ENCODE measurements at places on chromosomes 1 and 21.

- no peak for DNase-seq
These were observed 52.4 kb downstream of the SLC45A1 start for GRCh38 chr1:8370046-8370881.

DNA sequence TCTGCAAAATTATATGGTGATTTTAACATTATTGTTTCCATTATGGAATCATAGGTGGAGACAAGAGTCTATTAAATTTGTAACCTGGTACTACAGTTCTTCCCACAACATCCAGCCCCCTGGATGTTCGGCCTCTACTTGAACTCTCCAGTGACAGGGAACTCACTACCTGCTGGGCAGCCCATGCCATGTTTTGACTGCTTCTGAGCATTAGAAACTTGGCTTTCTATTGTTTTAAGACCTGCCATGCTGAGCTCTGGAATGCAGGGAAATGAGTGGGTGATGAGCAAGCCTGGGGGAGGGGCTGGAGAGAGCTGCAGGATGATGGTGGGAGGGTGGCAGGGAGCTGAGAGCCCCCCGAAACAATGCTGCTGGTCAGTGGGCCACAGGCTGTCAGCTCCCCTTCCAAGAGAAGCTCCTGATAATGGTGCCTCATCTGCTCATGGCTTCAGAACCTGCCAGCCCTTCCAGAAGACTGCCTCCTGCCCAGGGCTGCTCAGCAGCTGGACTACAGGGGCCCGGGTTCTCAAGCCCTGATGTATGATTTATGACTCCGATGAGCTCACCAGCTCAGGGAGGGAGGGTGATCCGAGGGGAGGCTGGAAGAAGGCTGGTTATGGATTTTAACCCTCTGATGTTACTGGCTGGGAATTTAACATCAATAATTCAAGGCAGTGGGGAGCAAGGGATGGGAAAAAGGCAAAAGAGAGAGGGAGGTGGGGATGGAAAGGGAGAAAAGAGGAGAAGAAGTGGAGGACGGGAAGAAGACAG is 205.0 kb downstream of the HIVEP3 start:
- DNase-seq: peak; percentile 77

GRCh38 chr1:151474745-151475144 is 15.5 kb upstream of the POGZ start:
- DNase-seq: peak; percentile 18

- DNase-seq: no peak
These were observed 53.9 kb upstream of the NADK start for GRCh38 chr1:1832166-1832565.

DNA sequence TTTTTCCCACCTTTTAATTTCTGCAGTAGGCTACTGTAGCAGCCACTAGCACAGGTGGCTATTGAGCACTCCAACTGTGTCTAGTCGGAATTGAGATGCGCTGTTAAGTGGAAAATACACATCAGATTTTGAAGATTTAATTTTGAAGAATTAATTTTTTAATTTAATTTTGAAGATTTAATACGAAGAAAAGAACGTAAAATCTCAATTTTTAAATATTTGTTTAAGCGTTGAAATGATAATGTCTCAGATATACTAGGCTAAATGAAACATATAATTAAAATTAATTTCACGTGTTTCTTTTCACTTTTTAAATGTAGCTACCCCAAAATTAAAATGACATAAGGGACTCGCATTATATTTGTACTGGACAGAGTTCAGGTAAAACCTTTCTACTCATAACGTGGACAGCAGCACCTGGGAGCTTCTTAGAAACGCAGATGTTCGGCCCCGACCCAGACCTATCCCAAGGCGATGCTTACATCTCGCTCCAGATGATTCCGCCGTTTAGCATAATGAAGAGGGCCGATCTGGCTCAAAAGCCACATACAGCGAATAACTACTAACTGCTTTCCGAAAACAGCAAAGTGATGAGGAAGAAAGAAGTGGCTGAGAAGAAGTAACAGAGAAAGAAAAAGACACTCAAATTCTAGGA is 717 bp downstream of the CRYZL1 start:
- peak; percentile 68 for DNase-seq

GRCh38 chr21:28230559-28230958 is 762.1 kb downstream of the LTN1 start:
- no peak for DNase-seq

GRCh38 chr21:25842925-25843324 is 108.2 kb downstream of the GABPA start:
- no peak for DNase-seq

- peak; percentile 47 for DNase-seq
These were observed 231.9 kb upstream of the JUN start for GRCh38 chr1:59015708-59016107.

- no peak for DNase-seq
These were observed 13.8 kb downstream of the TMEM51 start for GRCh38 chr1:15167386-15167785.

DNA sequence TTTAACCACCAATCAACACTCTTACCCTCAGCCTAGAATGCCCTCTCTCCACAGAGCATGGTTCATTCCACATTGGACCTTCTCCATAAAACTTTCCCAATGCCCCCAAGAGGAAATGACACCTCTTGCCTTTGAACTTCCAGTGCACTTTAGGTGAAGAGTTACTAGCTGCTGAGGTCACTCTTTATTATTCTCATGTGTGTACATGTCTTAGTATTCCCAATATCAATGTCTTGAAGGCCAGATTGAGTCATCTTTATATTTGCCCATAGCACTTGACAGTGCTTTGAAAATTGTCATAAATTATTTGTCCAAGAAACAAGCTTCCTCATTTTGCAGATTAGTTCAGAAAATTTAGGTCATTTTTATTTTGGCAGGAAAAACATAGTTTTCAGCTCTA is 8.1 kb upstream of the DNASE2B start:
- no peak for DNase-seq

DNA sequence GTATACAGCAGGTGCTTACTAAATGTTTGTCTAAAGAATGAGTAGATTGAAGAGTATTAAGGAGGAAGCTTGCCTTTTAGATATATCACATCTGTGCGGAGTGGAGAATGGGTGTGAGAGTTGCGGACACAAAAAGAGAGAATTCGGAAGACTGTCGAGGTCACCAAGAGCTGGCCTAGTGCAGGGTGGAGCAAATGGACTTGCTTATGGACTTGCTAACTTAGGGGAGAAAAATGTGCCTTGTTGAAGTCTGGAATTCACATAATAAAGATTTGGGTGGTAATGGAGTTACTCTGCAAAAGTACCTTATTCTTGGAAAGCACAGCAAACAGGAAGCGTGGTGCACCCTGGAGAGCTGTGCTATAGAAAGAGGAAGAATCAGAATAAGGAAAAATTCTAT is 361.7 kb downstream of the PRDM2 start:
- DNase-seq: no peak

DNA sequence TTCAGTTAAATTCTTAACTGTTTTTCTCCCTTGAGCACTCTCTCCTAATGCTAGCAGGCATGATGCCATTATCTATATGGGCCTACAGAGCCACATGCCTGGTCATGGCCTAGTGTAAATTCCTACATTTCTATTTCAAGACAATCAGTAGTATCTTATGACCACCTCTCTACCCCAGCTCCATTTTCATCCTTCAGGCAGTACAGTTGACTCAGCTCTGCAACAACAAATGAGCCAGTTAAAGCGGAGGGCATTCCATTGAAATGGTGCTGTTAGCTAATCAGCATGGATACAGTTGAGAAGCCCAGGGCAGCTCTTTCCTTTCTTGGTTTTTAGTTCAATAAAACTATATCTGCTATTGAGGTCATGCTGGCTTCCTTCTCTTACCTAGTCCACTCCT is 150.0 kb downstream of the PPP1R12B start:
- DNase-seq: no peak

DNA sequence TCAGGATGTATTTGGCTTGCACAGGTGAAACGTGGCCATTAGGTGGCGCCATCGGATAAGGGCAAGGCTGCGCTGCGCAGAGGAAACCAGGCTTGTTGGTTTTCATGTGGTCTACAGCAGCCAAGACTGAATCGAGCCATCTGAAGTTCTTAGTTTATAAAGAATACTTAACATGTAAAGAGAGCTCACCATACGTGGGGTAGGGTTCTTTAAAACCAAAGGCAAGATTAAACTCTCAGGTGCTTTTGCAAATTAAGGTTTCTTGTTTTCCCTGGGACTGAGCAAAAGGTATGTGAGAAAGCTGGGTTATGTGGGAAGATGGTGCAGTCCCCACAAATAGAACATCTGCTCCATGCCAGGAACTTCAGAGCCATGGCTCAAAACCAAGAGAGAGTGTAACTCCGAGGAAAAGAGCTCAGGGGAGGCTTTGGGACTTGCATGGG is 9.3 kb downstream of the MASP2 start:
- DNase-seq: peak; percentile 93

DNA sequence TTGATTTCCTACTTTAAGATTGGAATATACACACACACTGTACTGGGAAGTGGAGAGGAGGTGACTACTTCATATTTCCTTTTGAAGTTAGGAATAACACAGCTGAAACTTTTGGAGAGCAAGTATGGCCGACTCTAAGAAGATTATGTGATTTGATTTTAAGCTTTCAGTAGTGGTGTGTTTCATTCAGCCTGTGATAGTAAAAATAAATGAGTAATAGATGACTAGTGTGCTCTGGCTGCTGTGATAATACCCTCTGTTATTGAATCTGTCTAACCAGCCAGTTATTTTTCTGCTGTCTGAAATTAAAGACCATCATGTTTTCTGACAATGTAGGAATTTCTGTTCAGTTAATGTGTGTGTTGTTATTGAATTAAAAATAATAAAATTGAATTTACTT is 48.3 kb downstream of the CTTNBP2NL start:
- DNase-seq: no peak

- peak; percentile 92 for DNase-seq
These were observed 27.1 kb downstream of the PTPRF start for GRCh38 chr1:43557744-43558245.

GRCh38 chr1:153122831-153123421 is 9.6 kb upstream of the SPRR2F start:
- peak; percentile 79 for DNase-seq

DNA sequence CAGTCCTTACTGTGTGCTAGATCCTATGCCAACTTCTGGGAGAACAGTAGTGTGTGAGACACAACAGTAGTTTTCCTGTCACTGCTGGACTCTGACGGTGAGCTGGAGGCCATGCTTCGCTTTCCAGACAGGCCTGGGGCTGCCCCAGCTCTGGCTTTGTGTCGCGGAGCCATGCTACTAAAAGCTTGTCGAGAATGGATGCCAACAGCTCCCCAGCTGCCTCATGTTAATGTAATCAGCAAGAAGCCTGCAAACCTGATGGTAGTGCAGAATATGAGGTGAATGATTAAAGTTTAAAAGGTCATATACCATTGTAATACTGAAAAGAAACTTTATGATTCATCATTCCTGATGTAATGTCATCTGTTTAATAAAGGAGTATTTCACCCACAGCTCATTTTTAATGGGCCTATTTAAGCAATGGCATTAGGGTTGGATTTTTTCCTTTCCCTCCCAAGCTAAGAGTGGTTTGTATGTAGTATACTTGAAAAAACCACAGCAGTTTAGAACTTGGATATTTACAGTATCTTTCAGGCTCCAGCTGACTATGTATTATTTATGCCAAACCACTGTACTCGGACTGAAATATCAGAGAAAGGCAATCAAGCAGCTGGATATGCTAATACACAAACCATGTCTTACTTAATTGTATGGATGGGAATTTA is 343.0 kb downstream of the NUF2 start:
- no peak for DNase-seq

GRCh38 chr1:68377098-68377497 is 72.7 kb downstream of the RPE65 start:
- DNase-seq: no peak

DNA sequence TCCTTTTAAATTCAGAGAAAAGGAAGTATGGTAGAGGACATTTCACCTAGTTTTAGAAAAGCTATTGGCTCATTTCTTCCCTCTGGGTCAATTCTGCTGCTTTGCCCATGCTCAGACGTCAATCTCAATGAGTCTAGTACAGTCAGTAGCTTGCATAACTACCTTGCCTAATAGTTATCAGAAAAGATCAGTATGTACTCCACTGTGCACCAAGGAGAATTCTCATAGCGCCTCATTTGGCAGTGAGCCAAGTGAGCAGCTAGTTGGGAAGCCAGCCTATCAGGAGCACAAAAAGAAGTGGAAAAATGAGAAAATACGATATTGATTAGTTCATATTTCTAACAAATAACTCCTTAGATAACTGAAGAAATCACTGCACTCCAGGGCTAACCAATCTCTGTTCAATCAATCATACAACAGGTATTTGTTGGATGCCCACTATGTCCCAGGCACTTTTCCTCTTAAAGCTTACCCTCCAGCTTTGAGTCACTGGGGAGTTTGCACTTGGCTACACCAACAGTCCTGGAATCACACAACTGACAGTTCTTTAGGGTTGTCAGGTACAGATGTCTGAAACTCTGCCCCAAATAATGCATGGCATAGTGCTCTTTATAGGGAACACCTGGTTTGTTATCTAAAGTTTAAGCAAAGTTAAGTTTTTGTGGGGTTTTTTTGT is 50.2 kb downstream of the PRDX6 start:
- DNase-seq: no peak

- no peak for DNase-seq
These were observed 71.9 kb downstream of the OBSCN start for GRCh38 chr1:228279722-228280105.

GRCh38 chr1:206798384-206798996 is 26.2 kb upstream of the IL10 start:
- DNase-seq: no peak

DNA sequence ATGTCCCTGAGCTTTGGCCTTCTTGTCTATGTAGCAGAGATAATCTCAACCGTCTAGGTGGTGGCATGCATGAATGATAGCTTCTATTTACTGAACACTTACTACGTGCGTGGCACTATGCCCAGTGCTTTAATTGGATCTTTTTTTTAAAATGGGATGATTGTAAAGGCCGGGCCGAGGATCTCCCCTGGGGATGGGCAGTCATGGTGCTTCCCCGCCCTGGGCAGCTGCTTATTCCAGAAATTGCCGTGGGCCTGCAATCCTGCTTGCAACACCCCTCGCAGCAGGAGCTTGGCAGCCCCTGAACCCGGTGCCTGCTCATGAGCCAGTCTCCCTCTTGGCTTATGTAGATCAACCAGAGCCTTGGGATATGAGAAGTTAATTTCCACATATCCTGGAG is 360.7 kb downstream of the CAMTA1 start:
- DNase-seq: no peak

DNA sequence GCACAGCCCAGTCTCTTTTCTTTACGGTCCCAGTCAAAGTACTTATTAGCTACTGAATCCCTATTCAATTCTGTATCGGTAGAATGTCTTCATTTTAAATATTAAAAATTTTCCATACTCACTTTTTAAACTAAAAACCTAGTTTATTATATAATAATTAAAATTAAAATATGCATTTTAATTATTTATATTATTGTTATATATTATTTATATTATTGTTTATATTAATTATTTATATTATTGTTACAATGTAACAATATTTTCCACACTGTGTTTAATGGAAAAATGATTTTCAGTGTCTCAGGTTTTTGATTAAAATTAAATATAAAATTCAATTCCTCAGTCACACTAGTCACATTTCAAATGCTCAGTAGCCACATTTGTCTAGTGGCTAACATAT is 18.2 kb upstream of the PPP2R5A start:
- no peak for DNase-seq

DNA sequence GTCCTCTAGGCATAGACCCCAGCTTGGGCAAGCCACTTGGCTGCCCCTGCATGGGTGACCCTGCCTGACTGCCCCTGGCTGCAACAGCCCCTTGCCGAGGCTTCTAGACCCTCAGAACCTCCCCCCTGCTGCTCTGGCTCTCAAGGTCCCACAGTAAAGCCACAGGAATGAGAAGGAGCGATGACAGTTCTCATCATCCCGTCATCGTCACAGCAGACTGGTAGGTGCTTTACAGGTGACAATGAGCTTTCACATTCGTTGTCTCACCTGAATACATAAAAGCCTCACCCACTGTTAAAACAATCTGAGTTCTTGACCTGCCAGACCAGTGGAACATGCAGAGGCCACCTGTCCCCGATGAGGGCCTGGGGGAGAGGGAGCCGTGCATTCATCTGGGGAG is 36.0 kb upstream of the GPR157 start:
- DNase-seq: no peak
